ENCODE measurements at places on chromosomes 5 and 9. TPM values are rescaled to one million over a fixed set of nuclear protein-coding genes. Genes with fewer than 3 reads are reported as not detected.
A peak's percentile ranks its signal among the peaks of the same experiment; 100 is the strongest.

DNA sequence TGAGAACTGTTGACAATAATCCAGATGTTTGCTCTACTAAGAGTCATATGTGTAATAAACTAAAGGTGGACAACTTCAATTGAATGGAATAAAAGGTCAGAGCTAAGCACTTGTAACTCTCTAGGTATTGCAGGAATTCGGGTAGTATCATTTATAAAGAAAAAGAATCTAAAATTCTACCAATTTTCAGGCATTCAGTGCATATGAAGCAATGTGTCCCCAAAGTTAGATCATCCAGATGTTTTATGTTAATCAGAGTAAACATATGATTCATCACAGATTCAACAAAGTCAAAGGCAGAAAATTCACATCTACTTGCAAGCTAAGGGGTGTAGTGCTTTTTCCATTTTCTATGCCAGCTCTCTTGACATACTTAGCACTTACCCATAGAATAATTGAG lies 477.1 kb downstream of the PDE4D start:
- H3K4me3 ChIP-seq: no peak overlapping the region
- H3K36me3 ChIP-seq: no peaks in the 10 kb centered on the region
- peak; percentile 7 for DNase-seq
- no peaks in the 10 kb centered on the region for H3K4me1 ChIP-seq
- no peak overlapping the region for H3K27ac ChIP-seq

DNA sequence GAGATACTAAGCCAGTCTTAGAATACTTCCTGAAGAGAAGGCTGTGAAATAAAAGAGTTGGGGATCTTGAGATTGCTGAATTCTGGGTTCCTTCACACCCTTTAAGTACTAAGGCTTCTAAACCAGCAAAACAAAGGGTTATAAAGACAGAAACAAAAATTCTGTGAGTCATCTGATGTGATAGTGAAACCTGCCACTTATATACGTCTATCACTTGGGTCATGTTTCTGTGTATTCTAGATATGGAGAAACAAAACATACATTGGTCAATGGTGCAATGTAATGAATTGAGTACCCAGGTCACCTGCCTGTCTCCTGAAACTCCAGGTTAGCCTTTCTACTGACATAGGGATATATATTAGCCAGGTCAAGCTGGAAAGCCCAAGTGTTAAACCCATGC lies 319.3 kb upstream of the GRAMD2B start:
- DNase-seq: no peak
- H3K4me1 ChIP-seq: no peaks in the 10 kb centered on the region
- no peaks in the 10 kb centered on the region for H3K36me3 ChIP-seq
- no peak overlapping the region for H3K27ac ChIP-seq

- no peak overlapping the region for H3K27ac ChIP-seq
- H3K27me3 ChIP-seq: no peaks in the 10 kb centered on the region
- no peak overlapping the region for H3K4me3 ChIP-seq
- no peaks in the 10 kb centered on the region for H3K4me1 ChIP-seq
- no peak for DNase-seq
- H3K36me3 ChIP-seq: no peaks in the 10 kb centered on the region
Observed at GRCh38 chr9:75490326-75490725, 400.1 kb upstream of the PCSK5 start.

DNA sequence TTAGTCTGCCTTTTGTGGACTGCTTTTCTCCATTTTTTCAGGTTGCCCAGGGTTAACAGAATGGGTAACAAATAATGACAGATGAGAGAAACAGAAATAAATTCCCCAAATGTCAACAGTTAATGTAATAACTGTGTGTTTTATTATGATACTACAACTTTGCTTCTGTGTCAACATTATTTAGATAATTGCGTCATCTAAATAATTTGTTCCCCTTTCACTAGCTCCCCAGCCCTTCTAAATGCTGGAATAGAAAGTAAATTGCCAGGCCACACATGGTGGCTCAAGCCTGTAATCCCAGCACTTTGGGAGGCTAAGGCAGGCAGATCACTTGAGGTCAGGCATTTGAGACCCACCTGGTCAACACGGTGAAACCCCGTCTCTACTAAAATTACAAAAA lies 53.5 kb downstream of the RNF38 start:
- no peaks in the 10 kb centered on the region for H3K4me1 ChIP-seq
- H3K36me3 ChIP-seq: peaks cover 20% of the 10 kb centered on the region
- no peak overlapping the region for H3K4me3 ChIP-seq

GRCh38 chr9:7578951-7579350 lies 220.6 kb downstream of the DMAC1 start:
- no peak overlapping the region for H3K4me3 ChIP-seq
- no peaks in the 10 kb centered on the region for H3K36me3 ChIP-seq
- no peak overlapping the region for H3K27ac ChIP-seq
- H3K4me1 ChIP-seq: no peaks in the 10 kb centered on the region
- no peak for DNase-seq

- DNase-seq: no peak
- H3K27ac ChIP-seq: no peak overlapping the region
- H3K27me3 ChIP-seq: no peaks in the 10 kb centered on the region
- H3K36me3 ChIP-seq: no peaks in the 10 kb centered on the region
- no peaks in the 10 kb centered on the region for H3K4me1 ChIP-seq
- no peak overlapping the region for H3K4me3 ChIP-seq
Observed at GRCh38 chr9:81344366-81344765, 345.0 kb downstream of the TLE1 start.

DNA sequence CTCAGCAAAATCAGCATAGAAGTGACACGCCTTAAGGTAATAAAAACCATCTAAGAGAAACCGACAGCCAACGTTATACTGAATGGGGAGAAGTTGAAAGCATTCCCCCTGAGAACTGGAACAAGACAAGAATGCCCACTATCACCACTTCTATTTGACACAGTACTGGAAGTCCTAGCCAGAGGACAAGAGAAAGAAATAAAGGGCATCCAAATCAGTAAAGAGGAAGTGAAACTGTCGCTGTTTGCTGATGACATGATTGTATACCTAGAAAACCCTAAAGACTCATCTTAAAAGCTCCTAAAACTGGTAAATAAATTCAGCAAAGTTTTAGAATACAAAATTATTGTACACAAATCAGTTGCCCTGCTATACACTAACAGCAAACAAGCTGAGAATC lies 393.3 kb downstream of the KIF4B start:
- H3K27me3 ChIP-seq: no peaks in the 10 kb centered on the region
- no peaks in the 10 kb centered on the region for H3K4me1 ChIP-seq
- no peak for DNase-seq
- no peaks in the 10 kb centered on the region for H3K36me3 ChIP-seq

DNA sequence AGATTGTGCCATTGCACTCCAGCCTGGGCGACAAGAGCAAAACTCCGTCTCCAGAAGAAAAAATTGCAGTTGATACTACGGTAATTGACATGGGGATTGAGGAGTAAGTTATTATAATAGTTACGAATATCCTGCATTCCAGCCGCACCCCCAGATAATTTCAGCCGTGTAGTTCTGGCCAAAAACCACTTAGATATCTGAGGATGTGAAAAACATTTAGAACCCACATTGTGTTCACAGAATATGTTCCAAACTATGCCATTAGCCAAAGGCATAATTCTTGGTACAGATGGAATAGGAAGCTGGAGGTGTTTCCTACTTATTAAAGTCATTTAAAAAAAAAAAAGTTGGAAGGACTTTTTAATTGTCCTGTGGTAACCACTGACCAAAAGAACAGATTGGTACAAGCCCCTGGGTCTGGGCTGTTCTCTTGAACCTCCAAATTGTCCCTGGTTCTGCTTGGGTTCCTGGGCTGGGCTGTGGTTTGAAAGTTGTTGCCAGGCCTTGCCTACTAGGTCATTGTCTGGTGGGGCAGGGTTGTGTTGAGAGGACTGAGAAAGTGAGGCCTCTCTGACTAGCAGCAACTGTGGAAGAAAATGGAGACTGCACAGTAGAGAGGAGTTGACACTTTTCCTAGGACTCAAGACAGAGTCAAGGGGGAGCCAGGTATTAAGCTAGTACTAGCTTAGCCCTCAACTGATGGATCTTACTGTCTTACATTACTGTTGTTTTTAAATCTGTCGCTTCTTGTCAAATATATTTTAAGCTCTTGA lies 198.8 kb downstream of the NR3C1 start:
- H3K27ac ChIP-seq: no peak overlapping the region
- H3K36me3 ChIP-seq: no peaks in the 10 kb centered on the region
- DNase-seq: no peak
- no peak overlapping the region for H3K4me3 ChIP-seq

- no peaks in the 10 kb centered on the region for H3K36me3 ChIP-seq
- no peak overlapping the region for H3K4me3 ChIP-seq
- no peak for DNase-seq
- no peak overlapping the region for H3K27ac ChIP-seq
- no peaks in the 10 kb centered on the region for H3K4me1 ChIP-seq
- H3K27me3 ChIP-seq: peaks cover 2% of the 10 kb centered on the region
Observed at GRCh38 chr5:74182603-74183002, 457.9 kb downstream of the ENC1 start.

DNA sequence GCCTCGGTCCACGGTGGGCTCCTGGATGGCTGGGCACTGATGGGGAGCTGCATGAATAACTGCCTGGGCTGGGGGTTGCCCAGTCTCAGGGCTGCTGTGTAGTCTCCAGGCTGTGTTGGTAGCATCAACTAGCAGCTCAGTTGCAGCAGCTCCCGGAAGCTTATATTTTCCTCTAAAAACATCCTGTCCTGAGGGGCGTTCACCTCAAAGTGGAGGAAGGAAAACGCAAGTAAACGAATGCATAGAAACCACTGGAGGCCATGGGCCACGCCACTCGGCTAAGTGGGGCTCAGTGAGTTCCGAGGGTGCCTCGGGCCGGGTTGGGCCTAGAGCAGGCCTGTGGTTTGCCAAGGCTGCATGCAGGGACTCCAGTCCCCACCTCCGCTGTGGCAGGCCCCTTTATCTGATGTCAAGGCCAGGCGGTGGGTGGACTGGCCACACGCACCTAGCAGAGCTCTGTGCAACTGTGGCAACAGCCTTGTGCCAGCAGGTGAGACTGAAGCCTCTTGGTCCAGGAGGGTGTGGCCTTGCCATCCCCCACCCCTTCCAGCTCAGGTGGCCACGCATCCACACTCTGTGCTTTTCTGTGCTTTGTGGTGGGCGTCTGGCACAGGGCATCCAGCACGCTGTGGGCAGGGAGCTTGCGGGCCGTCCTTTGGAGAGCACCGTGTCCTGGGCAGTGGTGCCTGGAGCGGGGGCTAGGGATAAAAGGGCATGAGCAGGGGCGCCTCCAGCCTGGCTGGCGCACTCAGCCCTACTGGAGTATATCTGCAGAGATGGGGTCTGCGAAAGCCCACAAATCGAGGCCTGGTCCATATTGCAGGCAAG lies 15.1 kb downstream of the TCF7 start:
- H3K27ac ChIP-seq: no peak overlapping the region
- H3K4me3 ChIP-seq: no peak overlapping the region
- DNase-seq: no peak
- H3K36me3 ChIP-seq: peaks cover 34% of the 10 kb centered on the region
- H3K27me3 ChIP-seq: no peaks in the 10 kb centered on the region

DNA sequence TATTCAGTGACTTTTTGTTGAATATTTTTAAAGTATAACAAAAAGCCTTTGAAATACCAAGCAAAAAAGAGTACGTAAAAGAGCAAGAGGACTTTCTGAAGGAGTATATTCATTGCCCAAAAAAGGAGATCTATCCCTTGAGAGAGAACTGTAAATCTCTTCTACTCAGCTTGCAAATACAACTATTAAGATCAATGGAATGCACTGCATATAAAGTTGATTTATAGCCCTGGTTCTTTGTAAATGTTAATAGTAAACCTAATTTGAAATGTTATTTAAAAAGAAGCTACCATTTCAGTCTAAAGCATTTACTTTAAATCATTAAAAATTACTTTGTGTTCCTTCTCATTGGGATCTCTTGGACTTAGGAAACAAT lies 168.1 kb downstream of the PDE4D start:
- no peaks in the 10 kb centered on the region for H3K27me3 ChIP-seq
- H3K4me3 ChIP-seq: no peak overlapping the region

GRCh38 chr9:16191691-16192402 lies 639.0 kb downstream of the CCDC171 start:
- no peaks in the 10 kb centered on the region for H3K36me3 ChIP-seq
- H3K27me3 ChIP-seq: no peaks in the 10 kb centered on the region
- DNase-seq: peak; percentile 87
- peaks cover 28% of the 10 kb centered on the region for H3K4me1 ChIP-seq

ITK gene
- not detected for polyA plus RNA-seq

SPATA31C1 gene
- polyA plus RNA-seq: not detected

ADRA1B gene
- polyA plus RNA-seq: 1.5 TPM

Data from IMR-90 (cell line).